AML-193 (cell line): ENCODE measurements at places on chromosomes 1 and 21.

DNA sequence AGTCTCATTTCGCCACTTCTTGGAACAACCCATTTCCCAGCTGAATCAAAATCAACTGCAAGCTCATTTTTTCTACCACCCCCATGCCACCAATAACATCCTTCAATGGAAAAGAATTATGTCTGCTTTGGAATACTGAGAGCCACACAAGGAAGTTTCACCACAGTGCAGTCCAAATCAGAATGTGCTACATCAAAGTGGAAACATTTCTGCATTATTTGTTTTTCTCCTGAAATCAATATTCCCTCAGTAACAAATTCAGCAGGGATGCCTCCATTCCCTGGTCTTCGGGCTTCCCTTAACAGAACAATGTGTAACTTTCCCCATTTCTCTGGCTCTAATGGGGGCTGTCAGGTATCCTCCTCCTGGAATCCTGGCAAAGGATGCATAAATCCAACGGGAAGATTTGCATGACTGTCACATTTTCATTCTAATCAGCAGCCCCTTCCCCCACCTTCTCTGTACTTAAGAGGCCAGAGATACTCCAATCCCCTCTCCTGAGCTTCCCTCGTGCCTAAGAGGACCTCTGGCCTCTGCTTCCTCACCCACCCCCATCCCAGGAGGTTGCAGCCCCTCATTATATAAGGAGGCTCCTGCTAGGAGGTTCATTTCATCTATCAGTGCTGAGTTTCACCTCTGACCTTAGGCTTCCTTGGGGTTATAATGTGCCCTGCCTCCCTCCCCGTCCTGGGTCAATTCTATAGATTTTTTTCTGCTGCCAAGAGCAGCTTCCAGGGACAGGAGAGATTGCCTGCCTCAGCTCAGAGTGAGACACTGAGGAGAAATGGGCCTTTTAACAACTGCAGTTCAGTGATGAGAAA is 201.1 kb downstream of the OMA1 start:
- no peak for DNase-seq

- DNase-seq: no peak
Observed at GRCh38 chr21:39022466-39022862, 160.8 kb downstream of the PSMG1 start.

DNA sequence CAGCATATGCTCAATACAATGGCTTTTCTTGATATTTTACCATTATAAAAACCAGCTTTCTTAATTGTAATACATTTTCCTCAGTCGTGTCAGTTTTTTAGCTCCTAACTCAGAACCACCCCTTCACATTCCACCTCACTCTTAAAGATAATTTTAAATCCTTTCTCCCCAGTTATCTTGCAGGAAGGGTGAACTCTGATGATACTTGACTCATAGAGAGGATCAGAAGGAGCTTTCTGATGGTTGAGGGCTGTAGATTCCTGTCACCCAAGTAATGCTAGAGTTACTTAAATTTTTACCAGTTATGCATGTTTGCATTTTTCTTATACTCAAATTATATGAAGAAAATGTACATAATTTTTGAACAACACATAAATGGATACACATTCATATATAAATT is 233.7 kb downstream of the NCAM2 start:
- no peak for DNase-seq

DNA sequence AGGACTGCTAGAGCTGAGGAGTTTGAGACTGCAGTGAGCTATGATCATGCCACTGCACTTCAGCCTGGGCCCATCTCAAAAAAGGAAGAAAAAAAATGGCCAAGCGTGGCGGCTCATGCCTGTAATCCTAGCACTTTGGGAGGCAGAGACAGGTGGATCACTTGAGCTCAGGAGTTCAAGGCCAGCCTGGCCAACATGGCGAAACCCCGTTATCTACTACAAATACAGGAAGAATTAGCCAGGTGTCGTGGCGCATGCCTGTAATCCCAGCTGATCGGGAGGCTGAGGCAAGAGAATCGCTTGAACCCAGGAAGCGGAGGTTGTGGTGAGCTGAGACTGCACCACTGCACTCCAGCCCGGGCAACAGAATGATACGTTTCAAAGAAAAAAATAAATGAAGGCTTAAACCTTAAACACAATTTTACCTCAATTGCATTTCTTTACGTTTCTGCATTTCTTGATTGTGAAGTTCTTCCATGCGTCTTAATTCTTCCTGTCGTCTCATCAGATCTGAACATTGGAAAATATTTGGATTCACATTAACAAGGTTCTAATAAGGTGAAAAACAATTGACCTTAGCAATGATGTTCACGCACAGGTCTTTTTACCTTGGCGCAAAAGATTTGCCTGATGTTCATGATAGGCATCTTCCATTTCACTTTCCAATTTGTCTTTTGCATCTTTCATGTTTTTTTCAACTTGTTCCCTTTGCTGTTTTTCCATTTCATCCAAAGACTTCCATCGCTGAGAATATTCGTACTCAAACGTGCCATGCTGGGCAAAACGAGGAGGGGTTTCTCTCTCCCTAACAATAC is 4.2 kb downstream of the SFPQ start:
- no peak for DNase-seq

DNA sequence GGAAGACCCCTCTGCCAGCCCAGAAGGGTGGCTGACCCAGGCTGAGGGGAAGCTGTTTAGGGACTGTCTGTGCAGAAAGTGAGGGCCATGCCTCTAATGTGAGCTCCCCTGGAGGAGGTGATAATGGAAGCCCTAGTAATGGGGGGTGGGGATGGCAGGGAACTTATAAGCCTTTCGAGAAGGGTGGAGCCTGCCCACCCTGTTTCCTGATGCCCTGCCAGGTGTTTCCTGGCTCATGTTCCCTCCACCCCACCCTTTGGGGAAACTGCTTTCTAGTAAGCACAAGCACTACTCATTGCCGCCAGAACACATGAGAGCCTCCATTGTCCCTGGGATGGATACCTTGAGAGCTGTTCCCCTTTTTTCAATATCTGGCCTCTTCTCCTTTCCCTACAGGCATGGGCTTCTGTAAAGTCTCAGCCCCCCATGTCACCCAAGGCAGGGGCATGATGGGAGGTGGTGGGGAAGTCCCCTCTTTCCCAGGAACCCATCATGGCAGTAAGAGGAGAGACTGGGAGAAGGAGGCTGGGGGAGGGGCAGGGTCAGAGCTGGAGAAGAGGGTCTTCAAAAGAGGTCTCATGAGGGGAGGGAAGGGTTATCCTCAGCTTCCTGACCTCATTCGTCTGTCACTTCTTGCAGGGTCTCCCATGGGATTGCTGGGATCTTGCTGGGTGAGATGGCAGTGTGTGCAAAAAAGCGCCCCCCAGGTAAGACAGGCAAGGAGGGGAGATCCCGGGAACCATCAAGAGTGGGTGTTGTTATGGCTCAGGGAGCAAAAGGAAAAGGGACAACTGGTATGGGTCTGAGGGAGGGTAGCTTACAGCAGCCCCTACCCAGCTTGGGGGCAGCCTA is 2.4 kb downstream of the ATP8B2 start:
- DNase-seq: no peak

DNA sequence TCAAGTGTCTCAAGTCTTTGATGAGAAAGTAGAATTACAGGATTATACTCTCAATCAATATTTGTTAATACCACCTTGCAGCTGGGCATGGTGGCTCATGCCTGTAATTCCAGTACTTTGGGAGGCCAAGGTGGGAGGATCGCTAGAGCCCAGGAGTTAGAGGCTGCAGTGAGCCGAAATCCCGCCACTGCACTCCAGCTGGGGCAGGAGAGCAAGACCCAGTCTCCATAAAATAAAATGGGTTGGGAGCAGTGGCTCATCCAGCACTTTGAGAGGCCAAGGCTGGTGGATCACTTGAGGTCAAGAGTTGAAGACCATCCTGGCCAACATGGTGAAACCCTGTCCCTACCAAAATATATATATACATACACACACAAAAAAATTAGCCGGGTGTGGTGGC is 1.2 kb upstream of the NCMAP start:
- DNase-seq: no peak

DNA sequence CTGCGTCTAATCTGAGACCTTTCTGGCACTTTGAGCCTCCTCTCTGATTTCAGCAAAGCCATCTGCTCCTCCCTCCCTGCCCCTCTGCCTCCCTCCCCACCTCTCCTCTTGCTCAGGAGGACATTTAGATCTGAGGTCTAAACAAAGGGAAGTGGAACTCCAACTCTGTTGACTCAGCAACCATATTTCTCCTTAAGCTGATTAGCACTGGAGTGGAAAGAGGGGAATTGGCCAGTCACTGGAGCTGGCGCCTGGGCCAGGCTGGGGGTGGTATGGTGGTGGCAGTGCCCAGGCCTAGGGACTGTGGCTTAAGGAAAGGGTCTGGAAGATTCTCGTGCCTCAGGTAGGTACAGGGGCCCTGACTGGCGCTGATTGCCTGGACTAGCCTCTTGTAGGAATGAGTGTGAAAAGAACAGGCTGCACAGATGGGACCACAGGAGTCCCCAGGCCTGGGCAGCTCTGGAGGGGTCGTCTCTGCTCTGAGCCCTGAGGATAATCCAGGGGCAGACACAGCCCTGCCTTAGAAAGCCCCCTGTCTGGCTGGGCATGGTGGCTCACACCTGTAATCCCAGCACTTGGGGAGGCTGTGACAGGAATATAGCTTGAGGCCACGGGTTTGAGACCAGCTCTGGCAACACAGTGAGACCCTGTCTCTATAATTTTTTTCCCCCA is 11.9 kb downstream of the SH2D2A start:
- DNase-seq: no peak

- DNase-seq: no peak
Observed at GRCh38 chr1:41564741-41565475, 80.4 kb upstream of the EDN2 start.

DNA sequence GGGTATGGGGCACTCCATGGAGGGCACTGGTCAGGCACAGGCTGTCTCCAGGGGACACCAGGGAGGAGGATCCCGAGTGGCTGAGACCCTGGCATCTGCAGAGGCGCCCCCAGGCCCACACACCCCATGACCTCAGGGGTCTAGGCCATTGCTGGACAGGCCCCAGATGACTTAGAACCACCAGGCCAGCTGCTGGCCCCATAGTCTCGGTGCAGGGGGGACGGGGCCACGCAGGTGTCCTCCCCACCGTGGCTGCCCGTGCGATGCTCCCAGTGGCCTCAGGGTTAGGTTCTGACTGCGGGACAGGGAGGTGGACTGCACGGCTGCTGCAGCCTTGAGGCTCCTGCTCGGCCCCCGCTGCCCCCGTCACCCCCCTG is 44.0 kb downstream of the MORN1 start:
- no peak for DNase-seq

DNA sequence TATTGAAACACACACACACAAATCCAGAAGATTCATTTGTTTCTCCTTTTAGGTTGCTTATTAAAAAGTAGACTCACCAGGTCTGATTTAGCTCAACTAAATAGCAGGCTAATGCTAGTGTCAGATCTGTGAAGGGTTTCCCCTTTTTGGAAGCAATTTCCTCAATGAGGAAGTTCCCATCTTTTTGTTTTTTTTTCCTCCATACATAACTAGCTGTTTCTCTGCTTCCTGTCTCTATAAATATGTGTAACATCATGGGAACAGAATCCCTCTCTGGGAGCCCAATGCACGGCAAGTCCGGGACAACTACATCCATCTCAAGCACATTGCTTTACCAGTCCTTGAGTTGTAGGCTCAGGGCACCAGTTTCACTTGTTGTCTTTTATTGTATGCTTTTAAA is 1421.1 kb downstream of the PLA2G4A start:
- no peak for DNase-seq
